Epithelial cell of proximal tubule (primary cell): ENCODE measurements at places on chromosomes 1 and 21.

DNA sequence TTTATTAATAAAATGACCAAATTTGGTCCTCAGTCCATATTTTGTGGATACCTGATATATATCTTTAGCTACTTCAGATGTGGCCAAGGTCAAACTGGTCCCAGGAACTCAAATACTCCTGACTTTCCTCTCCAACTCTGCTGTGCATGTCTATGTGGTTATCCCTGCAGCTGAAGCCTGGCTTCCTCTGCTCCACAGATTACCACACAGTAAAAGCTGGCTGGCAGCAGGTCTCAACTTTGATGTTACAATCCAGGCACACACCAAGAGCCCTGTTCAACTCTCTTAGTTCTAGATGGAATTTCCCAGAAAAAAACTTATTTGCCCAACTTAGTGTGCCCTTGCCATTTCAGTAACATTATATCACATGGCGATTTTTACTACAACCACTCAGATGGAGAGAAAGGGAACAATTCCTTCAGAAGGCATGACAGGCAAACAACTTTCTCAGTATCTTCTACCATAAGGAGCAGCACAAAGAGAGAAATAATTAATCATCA is 479.5 kb downstream of the PLPP3 start:
- DNase-seq: no peak

GRCh38 chr1:213934649-213935048 is 53.1 kb upstream of the PROX1 start:
- DNase-seq: peak; percentile 73

DNA sequence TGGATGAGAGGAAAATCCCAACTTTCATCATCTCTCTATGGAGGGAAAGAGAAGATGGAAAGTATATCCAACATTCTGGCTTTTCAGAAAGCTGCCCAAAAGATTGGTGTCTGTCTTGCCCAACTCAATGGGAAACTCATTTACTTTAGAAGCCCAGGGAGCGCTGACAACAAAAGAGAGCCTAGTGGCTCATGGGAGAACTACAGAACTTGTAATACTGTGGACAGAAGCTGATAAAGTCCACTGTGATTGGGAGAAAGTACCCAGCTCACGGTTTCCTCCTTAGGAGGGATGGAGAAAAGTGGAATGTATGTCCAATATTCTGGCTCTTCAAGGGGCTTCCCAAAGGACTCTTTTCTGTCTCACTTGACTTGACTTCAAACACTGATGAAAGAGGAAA is 66.0 kb downstream of the RGS21 start:
- DNase-seq: no peak

DNA sequence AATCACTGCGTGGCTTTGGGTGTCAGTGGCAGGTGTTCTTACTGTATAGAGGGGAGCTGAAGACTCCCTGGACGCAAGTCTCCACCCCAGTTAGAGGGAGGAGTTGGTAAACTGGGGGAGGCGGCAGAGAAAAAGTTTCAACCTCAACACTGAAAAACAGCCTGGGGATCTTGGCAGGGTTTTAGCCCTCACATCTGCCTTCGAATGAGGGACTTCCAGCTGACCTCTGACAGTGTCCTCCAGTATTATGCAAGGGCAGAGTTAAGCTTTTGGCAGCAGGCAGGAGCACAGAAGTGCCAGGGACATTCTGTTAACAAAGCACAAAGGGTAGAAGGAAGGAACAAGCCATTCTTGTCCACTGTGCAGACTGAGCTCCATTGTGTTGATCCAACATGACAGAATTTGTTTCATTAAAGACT is 41.2 kb upstream of the RAB4A start:
- DNase-seq: no peak

- no peak for DNase-seq
Measured at GRCh38 chr1:52857443-52857842, 14.9 kb downstream of the ZYG11A start.

- DNase-seq: no peak
Measured at GRCh38 chr1:217717959-217718358, 86.8 kb downstream of the SPATA17 start.

GRCh38 chr1:5479876-5480646 is 512.2 kb downstream of the NPHP4 start:
- DNase-seq: no peak

- no peak for DNase-seq
Measured at GRCh38 chr1:64515427-64515826, 45.5 kb downstream of the CACHD1 start.

GRCh38 chr1:215819114-215819513 is 252.0 kb downstream of the KCTD3 start:
- DNase-seq: no peak
